ENCODE measurements at places on chromosomes 4 and X.

- no peak for DNase-seq
Observed at GRCh38 chr4:107379054-107379869, 340.8 kb downstream of the PAPSS1 start.

DNA sequence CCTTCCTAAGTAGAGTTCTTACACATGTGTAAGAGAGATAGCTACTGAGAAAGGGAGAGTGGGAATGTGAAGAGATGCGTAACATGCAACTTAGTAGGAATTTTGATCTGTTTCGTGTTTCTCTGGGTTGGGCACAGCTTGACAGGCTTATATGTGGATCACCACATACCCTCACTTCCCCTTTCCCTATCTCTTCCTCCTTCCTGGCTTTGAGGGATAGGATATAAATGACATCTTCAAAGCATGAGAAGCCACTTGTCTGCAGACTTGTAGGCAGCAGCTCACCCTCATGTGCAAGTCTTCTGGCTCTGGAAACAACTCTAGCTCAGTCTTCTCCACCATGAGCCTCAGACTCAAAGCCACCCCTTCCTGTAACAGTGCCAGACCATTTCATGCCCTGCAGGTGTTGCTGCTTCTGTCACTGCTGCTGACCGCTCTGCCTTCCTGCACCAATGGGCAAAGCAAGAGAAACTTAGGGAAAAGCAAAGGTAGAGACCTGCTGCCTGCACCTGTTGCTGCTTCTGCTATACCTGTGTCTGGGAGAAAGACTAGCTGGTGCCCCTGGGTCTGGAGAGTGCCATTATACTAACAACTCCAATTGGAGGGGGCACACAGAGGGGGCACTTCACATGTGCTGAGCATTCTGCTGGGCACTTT is 5.4 kb upstream of the PF4V1 start:
- no peak for DNase-seq

DNA sequence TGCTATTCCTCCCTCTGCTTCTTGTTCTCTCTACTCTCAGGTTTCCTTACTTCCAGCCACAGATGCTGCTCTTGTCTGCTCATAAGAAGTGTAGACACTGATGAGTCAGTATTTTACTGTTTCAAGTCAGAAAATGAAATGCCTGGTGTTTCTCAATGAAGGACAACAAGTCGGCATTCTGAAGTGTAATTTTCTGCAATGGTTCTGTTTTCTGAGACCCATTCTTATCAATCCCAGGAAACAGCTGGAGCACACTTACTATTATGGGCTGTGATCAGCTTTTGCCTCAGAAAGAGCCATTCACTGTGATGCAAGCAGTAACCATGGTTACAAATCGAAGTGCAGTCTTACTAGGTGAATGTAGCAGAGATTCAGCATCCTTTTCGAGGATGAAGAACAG is 42.0 kb downstream of the SLC4A4 start:
- DNase-seq = no peak

DNA sequence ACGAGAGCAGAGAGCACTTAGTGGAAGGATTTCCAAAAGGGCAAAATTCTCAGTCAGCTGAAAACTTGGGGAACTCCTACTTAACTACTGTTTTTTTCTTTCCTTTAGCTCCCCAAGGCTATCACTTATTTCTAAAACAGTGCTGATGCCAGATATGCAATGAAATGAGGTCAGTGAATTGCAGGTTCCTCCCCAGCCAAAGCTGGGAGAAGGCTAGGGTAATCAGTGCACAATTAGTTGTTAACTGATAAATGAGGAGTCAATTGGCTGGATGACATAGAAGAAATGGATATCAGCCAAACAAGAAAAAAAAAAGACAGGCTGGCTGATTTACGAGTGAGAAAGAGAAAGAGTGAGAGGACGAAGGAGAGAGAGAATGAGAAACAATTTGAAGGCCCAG is 195.6 kb downstream of the GPC3 start:
- DNase-seq = no peak

GRCh38 chrX:37476571-37477170 is 94.8 kb upstream of the LANCL3 start:
- DNase-seq = no peak
